ENCODE measurements at places on chromosomes 2 and 18. TPM values are rescaled to one million over a fixed set of nuclear protein-coding genes. Genes with fewer than 3 reads are reported as not detected.

DNA sequence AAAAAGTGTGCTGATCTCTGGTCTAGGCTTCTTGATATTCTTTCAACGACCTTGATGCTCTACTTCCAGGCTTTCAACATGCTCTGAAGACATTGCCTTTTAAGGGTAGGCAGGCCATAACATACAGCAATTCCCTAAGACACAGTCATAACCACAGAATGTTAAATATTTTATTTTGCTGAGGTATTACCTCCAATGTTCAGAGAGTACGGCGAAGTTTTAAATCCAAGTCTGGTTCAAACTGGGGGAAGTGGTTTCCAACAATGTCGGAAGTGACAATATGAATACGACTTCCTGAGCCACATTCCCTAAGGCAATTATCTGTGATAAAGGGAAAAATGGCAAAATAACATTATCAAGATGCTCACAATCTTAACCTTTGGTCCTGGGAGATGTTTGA is 1077.9 kb upstream of the PIK3C3 start:
- no peak for DNase-seq

The LIMS2 gene
- total RNA-seq = 8.4 TPM

GRCh38 chr2:9478526-9478925 is 4.2 kb downstream of the IAH1 start:
- no peak for DNase-seq

The PLEKHH2 gene
- total RNA-seq = 1.8 TPM

DNA sequence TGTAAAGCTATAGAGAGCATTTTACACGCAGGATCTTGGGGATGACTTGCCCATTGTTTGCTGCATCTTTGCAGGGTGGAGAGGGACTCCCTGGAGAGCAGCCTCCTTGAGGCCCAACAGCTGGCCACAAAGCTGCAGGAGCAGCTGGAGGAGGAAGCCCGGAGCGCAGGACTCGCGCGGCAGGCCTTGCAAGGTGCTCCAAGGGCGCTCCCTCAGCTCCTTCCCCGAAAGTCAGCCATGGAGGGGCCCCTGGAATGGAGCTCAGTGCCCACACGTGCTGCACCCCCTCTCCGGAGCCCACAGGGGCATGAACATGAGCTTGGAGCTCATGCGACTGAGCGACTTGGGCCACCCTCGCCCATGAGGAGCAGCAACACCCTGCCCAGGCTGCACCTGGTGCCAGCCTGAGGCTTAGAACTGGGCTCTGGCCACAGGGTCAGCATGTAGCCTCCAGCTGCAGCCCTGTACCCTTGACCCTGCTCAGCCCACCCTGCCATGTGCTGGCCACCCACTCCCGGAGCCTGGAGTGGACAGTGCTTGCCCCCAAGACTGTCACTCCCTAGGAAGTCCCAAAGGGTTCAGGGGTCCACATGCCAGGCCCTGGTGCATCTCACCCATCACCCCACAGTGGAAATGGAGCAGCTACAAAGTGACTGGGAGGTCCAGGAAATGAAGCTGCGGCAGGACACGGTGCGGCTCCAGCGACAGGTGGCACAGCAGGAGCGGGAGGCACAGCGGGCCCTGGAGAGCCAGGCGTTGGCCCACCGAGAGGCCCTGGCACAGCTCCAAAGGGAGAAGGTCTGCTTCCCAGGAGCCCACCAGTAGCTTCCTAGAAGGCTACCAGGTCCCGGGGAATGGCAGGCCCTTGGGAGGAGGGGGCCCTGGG is 43.0 kb downstream of the CROCC2 start:
- DNase-seq = no peak

The SEPTIN10 gene
- total RNA-seq = 3.7 TPM

DNA sequence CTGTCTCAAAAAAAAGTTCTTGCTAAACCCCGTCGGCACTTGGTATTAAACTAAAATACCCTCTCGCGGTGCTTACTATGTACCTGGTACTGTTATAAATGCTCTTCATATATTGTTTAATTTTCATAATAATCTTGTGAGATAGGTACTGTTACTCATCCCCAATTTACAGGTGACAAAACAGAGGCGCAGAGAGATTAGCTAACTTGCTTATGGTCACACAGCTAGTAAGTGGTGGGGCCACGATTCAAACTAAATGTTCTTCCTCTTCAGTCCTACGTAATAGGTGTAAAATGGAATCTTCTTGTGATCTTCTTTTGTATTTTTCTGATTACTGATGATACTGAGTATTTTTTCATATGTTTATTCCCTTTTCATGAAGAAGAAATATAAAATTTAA is 51.3 kb downstream of the TET3 start:
- DNase-seq = no peak

DNA sequence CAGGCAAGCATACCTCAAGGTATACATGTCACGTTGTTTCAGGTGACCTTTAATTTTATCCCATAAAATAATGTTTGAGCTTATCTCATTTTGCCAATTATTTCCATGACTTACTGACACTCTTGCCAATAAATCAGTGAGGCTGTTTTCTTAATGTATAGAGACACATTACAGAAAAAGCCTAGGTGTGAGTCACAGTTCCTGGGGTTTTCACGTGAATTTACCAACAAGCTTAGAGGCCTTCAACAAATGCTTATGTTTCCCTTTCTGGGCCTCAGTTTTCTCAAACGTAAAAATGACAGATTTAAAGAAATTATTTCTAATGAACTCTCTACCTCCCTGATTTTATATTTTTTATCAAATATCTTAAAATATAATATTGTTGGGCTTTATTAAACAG is 517.5 kb upstream of the SPHKAP start:
- DNase-seq = no peak

DNA sequence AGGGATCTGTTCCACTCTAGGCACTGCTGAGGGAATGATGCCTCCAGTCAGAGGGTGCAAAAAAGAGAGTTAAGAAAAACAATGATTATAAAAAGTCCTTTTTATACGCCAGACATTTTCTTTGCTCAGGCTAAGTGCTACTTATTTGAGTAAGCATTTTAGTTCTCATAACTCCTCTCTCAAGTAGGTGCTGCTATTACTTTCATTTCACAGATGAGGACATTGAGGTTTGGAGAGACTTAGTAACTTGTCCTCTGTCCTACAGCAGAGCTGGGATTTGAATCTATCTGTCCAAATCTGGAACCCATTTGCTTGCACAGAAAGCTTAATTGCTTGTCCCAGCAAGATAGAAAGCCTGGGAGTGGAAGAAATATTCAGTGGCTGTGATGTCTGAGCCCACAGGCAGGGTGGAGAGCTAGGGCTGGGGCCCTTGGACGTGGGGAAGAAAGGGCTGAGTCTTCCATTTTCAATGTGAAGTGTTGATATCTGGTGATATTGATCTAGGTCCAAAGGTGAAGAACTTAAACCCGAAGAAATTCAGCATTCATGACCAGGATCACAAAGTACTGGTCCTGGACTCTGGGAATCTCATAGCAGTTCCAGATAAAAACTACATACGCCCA is 5.8 kb downstream of the IL37 start:
- no peak for DNase-seq

GRCh38 chr2:216563646-216564045 is 65.0 kb downstream of the RPL37A start:
- DNase-seq = no peak

GRCh38 chr2:195498839-195499490 is 158.1 kb upstream of the SLC39A10 start:
- DNase-seq = no peak

The KCNIP3 gene
- total RNA-seq = not detected

The ATP6V1B1 gene
- not detected for total RNA-seq

The RGPD4 gene
- not detected for total RNA-seq

DNA sequence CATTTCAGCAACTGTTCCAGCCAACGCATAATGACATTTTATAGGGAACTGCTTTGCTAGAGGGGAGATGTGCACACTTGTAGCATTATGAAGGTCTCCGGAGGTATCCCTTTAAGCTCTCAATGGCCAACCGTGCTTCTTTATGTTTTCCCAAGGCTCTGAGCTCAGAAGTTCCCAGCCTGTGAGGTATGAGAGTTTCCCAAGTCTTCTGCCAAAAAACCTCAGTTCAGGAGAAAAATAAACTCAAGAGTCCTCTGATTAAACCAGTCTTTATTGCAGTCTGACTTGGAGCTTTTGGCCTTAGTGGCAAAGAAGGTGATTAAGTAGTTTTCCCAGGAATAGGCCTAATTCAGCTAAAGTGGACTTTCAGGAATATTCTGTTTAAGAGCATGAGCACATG is 35.4 kb upstream of the ZNF532 start:
- DNase-seq = no peak

DNA sequence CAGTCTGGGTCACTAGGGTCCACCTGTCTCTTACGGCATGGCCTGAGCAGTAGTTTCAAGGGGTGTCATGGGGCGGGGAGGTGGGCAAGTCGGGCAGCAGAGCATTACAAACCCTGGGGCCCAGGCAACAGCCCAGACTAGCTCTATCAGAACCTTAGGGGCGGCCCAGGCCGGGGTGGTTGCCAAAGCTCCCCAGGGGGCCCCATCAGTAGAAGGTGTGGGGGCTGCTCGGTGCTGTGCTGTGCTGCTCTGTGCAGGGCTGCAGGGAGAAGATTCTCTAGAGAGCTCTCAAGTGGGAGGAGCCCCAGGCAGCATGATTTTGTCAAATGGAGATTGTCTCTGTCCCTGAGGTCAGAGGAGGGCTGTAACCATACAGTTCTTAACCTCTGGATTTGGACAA is 36.4 kb upstream of the SLC14A1 start:
- peak; percentile 46 for DNase-seq

The CYP27A1 gene
- total RNA-seq = 0.89 TPM

DNA sequence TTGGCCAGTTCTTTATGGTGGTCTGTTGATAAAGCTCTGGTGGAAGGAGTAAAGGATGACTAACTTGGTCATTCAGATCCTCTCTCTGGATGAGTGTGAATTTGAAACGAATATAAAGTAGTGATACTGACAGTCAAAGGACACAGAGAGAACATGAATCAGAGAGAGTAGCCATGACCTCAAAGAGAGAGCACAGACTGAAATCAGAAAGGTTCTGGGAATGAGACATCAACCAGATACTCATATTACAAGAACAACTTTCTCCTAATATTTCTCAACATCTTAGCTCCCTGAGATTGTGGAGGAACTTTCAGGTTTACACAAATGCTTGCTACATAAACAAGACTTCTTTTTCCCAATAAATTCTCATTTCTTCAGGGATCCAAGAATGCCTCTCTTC is 849.1 kb upstream of the CHAC2 start:
- DNase-seq = no peak

GRCh38 chr2:73112026-73112912 is 479 bp downstream of the RAB11FIP5 start:
- no peak for DNase-seq

DNA sequence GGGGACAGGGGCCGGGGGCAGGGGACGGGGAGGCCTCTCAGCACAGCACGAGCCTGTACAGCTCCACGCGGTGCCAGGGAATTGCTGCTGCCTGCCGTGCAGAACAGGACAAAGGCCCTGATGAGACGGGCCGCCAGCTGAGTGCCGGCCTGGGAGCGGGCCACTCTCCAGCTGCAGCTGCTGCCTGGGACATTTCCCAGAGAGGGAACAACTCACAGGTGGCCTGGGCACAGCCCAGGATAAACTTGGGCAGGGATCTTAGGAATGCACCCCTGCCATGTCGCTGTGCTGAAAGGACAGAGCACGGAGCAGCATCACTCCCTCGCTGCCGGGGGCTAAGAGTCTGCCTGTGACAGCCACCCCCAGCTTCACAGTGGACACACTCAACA is 38.8 kb downstream of the CENPO start:
- DNase-seq = no peak

The RBM43 gene
- 13.9 TPM for total RNA-seq

GRCh38 chr2:159558479-159558878 is 57.9 kb downstream of the BAZ2B start:
- no peak for DNase-seq

DNA sequence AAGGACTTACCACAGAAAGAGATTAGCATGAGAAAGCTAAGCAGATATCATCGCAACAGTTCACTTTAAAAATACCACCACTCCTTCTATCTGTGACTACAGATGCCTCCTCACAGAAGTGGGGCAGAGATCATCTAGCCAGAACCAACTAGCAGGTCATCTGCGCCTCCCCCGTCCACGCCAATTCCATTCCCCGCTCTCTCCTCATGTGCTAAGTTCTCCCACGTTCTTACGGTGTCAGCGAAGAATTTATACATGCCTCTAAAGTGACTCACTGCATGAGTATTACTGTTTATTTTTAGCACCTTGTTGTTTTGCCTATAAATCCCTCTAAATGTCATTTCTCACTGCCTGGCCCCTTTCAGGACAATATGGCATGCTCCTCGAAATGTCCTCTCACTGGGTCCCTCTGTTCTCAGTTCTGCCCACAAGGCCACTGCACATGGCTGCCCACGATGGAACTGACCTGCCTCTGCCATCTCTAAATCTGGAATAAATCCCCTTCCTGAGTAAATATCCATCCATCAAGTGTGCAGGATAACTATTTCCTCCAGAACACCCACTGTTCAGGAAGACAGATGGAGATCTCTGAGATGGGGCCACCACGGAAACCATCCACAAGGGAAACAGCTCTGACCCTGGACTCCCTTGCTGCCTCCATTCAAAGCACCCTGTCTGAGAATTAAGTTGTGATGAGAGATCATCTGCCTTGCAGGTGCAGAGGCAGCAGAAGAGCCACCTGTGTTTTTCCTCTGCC is 137.7 kb downstream of the IRS1 start:
- no peak for DNase-seq

The RGPD3 gene
- 0.13 TPM for total RNA-seq

The ADGRF3 gene
- total RNA-seq = 1.4 TPM

The IL18RAP gene
- 4.6 TPM for total RNA-seq

GRCh38 chr18:56307354-56308170 is 330.8 kb downstream of the TXNL1 start:
- no peak for DNase-seq

DNA sequence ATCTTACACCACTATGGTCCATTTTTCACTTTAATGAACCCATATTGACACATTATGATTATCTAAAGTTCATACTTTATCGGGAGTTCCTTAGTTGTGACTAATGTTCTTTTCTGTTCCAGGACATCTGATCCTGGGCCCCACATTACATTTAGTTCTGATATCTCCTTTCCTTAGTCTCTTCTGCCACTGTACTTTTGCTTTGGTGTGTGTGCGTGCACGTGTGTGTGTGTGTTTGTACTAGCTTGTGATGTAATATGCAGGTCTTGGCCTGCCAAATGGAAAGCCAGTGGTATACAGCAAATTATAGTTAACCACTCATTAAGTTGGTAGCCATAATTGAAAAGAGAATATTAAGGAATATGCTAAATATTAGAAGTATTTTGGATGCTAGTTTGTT is 88.0 kb downstream of the CDC42EP3 start:
- no peak for DNase-seq

- DNase-seq = no peak
Measured at GRCh38 chr2:207228402-207228801, 62.7 kb upstream of the KLF7 start.

The TCF23 gene
- not detected for total RNA-seq

The SERPINB11 gene
- total RNA-seq = not detected

The SOWAHC gene
- 2.1 TPM for total RNA-seq

DNA sequence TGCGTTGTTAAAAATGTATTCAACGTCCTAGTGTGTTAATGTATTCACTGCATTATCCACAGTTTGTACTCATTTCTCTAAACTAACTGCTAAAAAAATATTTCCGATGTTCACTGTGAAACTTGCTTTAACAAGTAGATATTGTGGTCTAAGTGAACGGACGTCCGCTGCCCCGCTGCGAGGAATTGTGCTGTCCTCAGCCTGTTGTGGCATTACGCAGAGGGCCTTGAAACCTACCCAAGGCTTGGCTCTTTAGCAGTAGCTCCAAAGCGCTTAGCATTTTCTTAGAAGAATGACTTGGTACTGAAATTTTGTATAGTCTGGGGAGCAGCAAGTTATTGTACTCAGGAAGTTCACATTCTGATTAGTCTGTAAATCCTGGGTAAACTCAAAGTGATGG is 136.5 kb upstream of the SP5 start:
- DNase-seq = no peak

The MALL gene
- 0.39 TPM for total RNA-seq

All from T-cell (primary cell).